Left renal cortex interstitium (tissue), 4 donors: ENCODE measurements at places on chromosomes 11 and 22. TPM values are rescaled to one million over a fixed set of nuclear protein-coding genes. Genes with fewer than 3 reads are reported as not detected.

DNA sequence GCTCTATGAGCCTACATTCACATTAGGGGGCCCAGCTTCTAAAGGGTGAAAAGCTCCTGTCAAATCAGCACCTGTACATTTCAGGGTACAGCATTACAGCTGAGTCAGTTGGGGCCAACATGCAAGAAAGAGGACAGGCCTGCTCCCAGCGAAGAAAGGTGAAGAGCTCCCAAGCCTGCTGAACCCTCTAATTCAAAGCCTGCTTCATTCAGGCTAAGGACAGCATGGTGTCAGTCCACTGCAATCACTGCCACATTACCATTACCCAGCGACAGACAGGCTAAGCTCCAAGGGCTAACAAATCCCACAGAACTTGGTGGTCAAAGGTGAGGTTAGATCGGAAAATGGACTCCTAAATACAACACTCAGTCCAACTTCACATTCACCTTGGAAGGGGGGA is 65.4 kb upstream of the CHRM4 start:
- no peak for DNase-seq

GRCh38 chr11:123537726-123538125 is 107.7 kb downstream of the GRAMD1B start:
- no peak for DNase-seq

DNA sequence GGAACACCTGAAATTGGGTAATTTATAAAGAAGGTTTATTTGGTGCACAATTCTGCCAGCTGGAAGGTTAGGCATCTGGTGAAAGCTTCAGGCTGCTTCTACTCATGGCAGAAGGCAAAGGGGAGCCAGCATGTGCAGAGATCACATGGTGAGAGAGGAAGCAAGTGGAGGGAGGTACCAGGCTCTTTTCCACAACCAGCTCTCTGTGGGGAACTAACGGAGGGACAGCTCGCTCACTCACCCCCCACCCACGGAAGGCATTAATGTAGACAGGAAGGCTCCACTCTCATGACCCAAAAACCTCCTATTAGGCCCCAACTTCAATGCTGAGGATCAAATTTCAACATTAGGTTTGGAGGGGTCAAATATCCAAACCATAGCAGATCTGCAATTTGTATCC is 75.6 kb upstream of the ARHGAP32 start:
- no peak for DNase-seq

DNA sequence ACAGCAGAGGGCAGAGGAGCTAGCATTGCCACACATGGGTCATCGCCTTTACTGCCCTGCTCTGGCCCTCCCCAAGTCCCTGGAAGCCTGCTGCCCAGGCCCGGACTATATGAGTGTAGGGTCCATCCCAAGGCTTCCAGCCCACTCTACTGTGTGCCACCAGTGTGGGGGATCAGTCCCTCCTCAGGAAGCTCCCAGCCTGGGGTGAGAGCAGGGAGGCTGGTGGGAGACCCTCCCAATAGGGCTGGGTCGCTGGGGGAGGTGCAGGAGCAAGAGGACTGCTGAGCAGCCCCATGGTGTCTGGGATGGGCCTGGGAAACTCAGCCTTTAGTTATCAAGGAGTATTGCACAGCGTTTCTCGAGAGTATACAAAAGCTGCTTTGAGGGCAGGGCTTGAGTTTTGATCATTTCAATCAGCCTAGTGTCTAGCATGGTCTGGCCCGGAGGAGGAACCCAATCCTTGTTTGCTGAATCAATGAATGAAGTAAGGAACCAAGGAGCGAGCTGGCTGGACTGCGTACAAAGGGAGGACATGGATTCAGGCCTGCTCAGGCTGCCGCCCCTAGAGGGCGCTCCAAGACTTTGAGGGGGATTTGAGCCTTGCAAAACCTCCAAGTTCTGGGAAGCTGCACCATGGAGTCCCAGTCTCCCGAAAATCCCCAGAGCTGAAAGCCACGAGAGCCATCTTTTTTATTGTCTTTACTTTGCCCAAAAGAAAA is 89.0 kb upstream of the PARVA start:
- peak; percentile 80 for DNase-seq

DNA sequence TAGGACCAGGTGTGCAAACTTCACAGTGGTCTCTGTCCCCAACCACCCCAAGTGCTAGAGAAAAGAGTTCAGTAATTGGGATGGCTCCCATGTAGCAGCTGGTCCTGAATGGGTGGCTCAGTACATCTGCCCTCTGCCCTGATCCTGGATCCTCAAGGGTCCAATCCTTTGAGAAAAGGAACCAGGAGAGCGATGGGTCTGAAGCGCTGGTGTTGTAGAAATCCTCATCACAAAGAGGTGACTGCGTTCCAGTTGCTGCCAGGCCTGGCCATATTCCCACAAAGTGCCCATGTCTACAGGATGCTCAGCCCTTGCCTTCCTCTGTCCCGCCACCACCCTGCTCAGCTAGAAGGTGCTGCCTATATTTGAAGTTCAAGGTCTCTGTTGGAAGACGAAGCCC is 6.2 kb upstream of the C22orf39 start:
- no peak for DNase-seq

The CELSR1 gene
- polyA plus RNA-seq, result 28.6 TPM

GRCh38 chr11:41532413-41532812 is 73.0 kb upstream of the LRRC4C start:
- no peak for DNase-seq
